Inflammatory macrophage (primary cell): ENCODE measurements at places on chromosomes 5 and 9.

DNA sequence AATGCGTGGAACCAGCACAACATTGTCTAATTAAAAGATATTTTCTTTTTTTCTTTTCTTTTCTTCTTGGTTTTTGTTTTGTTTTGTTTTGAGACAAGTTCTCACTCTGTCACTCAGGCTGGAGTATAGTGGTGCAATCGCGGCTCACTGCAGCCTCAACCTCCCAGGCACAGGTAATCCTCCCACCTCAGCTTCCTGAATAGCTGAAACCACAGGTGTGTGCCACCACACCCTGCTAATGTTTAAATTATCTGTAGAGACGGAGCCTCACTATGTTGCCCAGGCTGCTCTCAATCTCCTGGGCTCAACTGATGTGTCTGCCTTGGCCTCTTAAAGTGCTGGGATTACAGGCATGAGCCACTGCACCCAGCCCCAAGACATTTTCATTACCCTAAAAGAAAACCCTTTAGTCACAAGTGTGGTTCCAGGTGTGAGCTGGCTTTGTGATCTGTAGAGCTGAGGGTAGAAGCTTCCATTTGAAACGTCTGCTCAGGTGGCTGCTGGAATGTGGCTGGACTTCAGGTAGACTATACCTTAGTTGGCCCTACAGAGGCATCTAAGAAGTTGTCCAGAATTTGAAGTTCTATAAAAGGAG lies 19.1 kb upstream of the NEK6 start:
- no peak for DNase-seq

DNA sequence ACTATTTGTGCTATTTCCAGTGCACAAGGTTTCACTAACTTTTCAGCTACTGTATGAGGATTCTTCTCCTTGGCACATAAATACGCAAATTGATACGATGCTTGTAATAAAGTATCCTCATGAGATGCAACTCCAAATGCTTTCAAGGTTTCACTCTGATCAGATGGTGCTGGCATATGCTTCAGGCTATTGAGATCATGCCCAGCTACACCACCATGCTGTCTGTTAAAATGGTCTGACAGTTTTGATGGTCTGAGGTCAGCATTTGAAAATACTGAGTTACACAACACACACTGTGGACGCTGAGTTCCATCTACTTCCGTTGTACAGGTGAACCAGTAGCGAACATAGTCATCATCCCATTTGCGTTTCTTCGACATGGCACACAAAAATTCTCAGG lies 4.7 kb downstream of the FAM200C start:
- DNase-seq, result no peak

DNA sequence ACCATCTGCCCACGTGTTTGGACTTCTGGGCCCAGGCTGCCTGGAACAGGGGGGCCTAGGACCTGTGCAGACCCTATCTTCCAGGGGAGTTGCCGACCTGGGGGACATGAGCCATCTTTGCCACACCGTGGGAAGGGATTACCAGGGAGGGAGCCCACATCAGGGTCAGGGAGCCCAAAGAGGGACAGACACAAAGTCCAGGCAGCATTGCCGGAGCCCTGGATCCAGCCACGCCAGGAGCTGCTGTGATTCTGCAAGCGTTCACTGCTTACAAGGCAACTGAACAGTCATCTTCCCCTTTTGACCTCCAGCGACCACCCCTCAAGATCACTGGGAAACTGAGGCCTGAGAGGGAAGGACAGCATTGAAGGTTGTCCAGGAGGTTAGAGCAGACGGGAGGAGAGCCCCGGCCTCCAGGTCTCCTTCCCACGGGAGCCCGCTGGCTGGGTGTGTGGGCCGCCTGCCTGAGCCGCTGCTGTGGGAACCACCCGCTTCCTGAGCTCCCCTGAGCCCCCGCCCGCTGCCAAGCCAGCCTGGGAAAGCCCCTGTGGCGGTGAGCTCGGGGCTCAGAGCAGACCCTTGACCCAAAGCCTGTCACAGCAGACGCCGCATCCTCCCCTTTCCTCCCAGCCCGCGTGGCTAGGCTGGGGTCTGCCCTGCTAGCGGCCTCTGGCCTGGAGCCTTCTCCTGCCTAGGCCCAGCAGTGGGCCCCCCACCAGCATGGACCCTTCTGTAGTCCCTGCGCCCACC lies 17.1 kb upstream of the NOTCH1 start:
- DNase-seq, result peak; percentile 33

DNA sequence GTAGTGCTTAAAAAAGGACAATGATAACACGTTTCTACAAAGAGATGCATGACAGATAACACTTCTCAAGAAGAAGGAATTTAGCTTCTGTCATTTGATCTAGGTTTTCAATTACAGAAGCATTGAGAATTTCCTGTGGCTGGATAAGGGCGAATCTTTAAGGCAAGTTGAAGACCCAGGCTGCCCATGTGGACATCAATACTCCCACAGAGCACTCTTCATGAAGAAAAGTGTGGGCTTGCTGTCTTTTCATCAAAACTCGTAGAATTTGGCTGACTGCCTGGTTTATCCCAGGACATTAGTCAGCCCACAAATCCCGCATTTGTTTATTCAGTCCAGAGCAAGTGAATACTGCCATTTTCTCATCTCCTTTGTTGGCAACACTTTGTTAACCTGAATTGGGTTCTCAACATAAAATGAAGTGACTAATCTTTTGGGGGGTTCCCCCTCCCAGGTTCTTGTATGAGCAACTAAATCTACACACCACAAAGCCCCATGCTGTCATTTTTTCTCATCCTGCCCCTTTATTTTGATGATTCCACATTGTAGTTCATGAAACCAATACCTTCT lies 43.4 kb upstream of the CDKN2B start:
- no peak for DNase-seq

GRCh38 chr9:126631254-126631653 lies 17.5 kb downstream of the LMX1B start:
- DNase-seq, result no peak

DNA sequence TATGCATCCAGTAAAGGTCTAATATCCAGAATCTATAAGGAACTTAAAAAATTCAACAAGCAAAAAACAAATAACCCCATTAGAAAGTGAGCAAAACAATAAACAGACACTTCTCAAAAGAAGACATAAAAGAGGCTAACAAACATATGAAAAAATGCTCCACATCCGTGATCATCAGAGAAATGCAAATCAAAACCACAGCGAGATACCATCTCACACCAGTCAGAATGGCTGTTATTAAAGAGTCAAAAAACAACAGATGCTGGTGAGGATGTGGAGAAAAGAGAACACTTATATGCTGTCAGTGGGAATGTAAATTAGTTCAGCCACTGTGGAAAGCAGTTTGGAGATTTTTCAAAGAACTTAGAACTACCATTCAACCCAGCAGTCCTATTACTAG lies 86.1 kb downstream of the WWC1 start:
- DNase-seq, result no peak

GRCh38 chr5:96783326-96783725 lies 24.4 kb downstream of the ERAP1 start:
- DNase-seq, result no peak

DNA sequence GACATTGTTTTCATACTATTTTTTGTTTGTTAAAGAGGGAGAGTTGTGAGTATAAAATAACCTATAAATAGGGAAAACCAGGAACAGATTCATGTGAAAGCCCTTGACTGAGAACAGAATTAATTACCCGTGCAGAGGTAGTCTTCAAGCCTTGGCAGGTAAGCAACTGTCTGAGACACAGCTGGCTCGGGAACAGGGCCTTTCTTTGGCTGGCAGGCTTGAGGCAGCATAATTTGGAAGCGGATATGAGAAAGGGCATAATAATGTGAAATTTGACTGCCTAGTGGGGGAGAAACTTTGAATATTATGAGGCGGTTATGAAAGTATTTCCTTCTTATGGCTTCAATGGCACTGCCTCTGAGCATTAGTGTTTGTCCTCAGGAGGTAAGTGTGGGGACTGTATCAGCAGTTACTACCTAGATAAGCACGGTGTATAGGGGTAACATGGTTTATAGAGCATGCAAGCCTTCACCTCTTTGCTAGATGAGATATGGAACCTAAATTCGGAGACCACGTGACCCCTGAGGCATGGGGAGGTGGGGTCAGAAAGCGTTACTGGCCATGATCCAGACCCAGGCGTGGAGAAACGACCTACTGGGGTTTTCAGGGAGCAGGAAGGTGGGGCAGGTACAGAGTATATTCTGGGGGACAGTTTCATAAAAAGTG lies 210.2 kb upstream of the GAS1 start:
- DNase-seq, result no peak

DNA sequence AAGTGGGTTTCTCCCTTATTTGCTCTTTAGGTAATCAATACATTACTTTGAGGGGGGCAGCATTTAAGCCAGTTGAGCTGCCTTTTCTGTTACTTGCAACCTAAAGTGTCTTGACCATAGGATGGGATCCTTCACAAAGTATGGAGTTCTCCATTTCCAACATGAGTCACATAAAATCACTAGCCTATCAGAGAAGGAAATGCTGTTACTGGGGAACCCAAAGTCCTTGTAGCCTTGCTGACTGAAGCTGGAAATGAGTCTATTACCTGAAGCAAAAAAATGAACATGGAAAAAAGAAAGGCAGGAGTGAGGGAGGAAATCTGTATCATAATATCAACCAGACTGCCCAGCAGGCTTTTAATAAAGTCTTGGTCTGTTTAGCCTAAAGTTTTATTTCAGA lies 42.8 kb upstream of the SLIT3 start:
- no peak for DNase-seq

DNA sequence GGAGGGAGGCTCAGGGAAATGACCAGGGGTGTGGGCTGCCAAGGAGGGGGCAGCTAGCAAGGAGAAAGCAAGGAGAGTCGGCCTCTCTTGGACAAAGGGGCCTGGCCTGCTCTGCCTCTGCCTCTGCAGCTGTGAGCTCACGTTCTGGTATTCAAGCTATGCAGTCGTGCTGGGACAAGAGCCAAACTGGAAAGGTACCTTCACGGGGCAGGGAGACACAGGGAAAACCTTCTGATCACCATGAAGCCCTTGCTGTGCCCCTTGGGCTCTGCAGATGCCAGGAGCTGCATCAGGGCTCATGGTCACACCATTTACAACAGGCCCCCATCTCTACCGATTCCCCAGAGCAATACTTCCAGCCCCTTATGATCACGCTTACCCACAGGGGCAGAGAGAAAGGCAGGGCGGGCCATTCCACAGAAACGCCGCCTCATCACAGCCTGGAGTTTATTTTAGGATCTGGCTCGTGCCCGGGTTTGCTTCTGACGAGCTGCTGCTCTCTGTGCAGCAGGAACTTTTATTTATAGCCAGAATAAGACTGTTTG lies 63.2 kb downstream of the PRRT1B start:
- DNase-seq, result no peak

GRCh38 chr9:133726401-133727276 lies 11.5 kb downstream of the SARDH start:
- peak; percentile 15 for DNase-seq

- no peak for DNase-seq
These were observed 421.1 kb upstream of the FTMT start for GRCh38 chr5:121430538-121430937.

DNA sequence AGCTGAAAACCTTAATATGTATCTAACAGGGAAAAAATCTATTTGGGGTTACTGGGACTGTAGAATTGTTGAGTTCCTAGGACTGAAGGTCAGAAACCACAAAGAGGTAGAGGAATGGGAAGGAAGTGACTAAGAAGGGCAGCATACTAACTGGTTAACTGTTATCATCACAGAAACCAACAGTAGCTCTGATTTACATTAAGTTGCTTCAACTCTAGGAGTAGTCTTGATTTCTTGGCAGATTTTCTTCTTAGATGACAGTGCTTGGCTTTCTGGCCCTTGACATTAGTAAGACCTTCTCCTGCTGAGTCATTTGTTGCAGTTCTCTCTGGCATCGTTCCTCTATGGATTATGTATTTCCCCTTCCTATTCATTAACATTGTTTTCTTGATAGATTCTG lies 116.1 kb upstream of the RASA1 start:
- DNase-seq, result peak; percentile 65

DNA sequence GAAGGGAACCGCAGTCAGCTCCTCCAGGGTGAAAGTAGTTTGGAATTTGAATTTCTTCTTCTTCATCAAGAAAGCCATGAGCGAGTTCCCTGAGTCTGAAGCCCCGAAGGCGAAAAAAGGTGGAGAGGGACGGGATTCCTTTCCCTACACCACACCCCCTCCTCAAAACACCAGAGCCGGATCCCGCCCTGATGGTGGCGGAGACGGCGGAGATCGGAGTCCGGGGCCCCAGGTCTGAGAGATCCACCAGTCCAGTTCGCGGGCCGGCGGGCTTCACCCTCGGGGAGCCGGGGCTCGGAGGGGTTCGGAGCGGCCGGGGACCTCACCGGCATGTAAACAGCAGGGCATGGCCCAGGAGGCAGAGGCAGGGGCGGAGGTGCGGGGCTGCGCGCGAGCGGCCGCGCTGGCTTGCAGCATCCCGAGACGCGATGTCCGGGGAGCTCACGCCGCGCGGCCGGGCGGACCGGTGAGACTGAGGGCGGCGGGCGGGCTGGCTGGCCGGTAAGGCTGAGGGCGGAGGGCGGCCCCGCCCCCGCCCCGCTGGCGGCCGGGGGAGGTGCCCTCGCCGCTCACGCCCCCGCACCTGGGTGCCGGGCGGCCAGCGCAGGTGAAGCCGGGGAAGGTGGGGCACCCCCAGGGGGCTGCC lies 606 bp downstream of the EEIG1 start:
- DNase-seq, result no peak

DNA sequence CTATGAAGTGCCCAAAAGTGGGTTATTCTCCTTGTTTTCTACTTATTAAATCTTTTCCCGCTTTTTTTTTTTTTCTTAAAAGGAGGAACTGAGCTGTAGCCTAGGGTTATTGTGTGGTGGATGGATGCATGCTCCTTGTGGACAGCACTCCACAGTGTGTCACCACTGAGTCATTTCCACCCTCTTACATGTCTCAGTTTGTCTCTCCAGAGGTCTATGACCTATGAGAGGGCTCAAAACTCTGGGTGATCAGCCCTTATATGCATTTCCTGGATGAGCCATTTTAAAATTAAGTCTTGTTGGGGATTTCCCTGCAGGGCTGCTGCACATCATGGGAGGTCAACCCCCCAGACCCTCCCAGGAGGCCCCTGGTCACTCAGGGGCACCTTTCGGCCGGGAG lies 102.2 kb upstream of the MOCS2 start:
- no peak for DNase-seq

- DNase-seq, result peak; percentile 76
These were observed 24.0 kb downstream of the NNT start for GRCh38 chr5:43627028-43627427.

DNA sequence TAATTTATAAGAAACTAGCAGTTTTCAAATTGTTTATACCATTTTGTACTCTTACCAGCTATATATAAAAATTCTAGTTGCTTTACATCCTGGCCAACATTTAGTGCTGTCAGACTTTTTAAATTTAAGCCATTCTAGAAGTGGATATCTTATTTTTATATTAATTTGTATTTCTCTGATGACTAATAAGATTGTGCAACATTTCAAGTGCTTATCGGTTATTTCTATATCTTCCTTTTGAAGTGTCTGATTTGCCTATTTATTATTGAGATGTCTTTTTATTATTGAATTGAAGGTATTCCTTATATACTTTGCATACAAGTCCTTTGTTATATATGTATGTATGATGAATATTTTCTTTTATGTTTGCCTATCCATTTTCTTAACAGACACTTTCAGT lies 324.0 kb downstream of the ELAVL2 start:
- DNase-seq, result no peak

DNA sequence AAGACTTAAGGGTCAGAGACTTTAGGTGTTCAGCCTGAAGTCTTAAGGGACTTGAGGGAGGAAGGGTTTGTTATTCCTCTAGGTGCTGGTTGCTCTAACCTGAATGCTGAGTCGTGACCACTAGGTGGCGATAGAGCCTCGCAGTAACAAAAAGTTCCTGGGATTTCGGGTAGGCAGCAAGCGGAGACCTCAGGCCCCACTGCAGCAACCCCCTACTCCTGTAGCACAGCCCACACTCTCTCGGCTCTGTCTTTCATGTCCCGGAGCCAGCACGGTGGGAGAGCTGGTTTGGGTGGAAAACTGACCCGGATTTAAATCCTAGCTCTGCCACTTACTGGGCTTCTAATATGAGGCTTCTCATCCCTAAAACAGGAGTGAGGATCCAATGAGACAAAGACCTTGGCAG lies 100.3 kb upstream of the PANK3 start:
- DNase-seq, result peak; percentile 47
